ENCODE measurements at places on chromosomes 12 and 14.
A peak's percentile ranks its signal among the peaks of the same experiment; 100 is the strongest.

DNA sequence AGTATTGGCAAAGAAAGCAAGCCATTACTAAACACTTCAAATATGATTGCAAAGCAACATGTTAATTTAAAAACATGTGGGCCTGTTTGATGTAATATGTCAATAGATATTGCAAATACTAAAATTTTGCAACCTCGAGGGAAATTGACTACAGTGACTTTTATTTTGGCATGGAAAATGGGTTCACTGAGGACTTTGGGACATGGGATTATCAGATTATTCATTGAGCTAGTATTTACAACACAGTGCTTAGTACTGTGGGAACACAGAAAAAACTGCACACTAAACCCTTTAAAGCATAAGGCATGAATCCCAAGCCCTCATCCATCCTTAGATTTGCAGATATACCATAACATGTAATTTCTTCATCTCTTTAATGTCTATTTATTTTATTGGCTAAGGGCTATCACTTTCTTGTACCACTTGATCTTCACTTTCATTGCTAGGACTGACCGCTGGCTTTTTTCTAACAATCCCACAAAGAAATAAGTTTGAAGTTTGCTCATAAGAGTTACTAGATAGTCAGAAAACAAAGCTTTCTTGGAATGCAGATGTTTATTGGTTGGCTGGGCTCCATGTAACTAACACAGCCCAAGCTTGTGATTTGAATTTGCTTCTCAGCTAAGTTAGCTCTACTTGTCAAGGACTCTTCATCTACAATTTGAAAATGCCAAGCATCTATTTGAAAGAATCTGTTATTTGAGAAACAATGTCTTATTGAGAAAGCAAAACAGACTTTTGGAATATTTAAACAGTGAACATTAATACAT is 48.7 kb downstream of the PPFIBP1 start:
- peak; percentile 34 for DNase-seq

- no peak for DNase-seq
These were observed 19.1 kb upstream of the SYNE2 start for GRCh38 chr14:63833728-63834127.

DNA sequence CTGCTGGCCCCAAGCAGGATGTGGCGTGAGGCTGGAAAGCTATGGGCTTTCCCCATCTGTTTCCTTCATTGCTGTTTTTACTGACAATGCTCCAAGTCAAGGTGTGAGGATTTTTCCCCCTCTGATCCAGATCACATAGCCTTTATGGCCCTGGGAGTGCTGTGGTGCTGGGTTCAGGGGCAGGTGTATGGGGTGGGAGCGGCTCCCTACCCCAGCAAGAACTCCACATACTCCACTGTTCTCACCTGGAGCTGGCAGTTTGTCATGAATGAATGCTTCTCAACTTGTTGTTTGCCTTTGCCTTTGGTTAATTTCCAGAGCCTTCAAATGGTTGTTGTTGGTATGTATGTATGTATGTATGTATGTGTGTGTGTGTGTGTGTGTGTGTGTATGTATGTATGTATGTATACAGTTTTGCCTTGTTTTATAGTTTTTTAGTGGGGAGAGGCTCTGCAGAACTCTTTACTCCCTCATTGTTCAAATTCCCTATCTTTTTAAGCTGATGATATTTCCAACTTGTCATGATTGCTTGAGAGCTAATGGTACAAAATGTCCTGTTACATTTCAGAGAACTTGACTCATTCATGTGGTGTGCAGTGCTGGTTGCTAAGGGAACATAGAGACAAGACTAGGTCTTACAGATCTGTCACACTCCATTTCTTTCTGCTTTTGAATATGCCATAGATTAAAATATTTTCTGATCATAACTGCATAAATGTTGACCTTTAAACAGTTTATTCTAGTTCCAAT is 36.6 kb upstream of the ASPG start:
- peak; percentile 45 for DNase-seq

GRCh38 chr14:38504175-38504574 is 248.3 kb upstream of the CLEC14A start:
- DNase-seq = no peak

DNA sequence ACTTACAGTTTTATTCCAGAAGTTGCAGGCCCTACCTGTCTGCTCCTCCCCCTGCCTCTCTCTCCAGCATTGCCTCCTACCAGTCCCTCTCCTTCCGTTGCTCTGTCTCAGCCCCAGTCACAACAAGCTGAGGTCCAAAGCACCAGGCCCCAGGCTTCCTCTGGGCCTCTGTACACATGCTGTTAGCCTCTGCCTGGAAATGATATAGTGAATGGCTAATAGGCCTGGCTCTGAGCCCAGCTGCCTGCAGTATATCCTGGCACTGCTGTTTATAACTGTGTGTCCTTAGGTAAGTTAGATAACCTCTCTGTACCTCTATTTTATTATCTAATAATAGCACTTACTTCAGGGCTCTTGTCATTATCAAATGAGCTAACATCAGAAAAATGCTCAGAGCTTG is 114.9 kb upstream of the PWP1 start:
- peak; percentile 47 for DNase-seq

DNA sequence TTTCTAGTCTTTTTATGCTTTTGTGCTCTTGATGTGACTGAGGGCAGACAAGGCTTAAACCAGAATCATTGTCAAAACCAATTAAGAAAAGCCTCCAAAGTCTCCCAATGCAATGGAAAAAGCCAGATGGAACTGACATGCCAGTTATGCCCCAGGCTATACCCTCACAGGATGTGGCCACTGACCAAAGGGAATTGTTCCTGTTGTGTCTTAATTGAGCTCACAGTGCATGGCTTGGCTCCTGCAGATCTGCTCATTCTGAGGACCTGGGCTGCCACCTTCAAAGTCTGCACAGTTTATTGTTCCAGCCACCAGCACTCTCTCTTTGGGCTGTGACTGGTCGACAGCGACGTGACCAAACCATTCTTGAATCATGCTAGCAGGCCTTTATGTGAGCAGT is 17.1 kb upstream of the BICD1 start:
- peak; percentile 77 for DNase-seq

- no peak for DNase-seq
These were observed 5.0 kb upstream of the EPS8 start for GRCh38 chr12:15794196-15794595.

GRCh38 chr12:58919231-58920101 is 838 bp downstream of the LRIG3 start:
- DNase-seq = peak; percentile 70

- DNase-seq = peak; percentile 55
These were observed 136.3 kb downstream of the AEBP2 start for GRCh38 chr12:19575337-19576243.
